ENCODE measurements at places on chromosomes 2 and 18.

- no peak for DNase-seq
Observed at GRCh38 chr2:64196963-64197362, 52.7 kb upstream of the PELI1 start.

DNA sequence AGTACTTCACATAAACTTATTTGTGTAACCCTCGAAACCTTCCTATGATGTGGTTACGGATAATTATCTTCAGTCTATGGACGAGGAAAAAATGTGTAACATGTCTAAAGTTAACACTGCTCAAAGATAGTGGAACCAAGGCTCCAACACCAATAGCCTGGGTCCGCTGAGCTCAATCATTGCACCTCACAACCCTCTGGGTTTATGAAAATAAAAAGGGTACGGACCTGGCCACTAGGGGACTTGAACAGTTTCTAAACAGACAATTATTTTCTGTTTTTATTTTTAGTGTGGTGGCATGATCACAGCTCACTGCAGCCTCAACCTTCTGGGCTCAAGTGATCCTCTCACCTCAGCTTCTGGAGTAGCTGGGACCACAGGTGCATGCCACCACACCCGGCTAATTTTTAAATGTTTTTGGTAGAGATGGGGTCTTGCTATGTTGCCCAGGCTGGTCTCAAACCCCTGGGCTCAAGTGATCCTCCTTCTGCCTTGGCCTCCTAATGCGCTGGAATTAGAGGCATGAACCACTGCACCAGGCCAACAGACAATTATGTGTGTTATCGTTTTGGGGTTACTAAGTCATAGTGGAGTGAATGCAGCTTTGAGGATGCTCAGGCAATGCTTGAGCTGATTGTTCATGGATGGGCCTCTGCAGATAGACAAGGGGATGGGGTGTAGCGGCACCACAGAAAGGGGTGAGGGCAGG lies 10.1 kb downstream of the CASP8 start:
- no peak for DNase-seq

GRCh38 chr2:190755772-190756415 lies 107.0 kb downstream of the NAB1 start:
- DNase-seq: no peak

- no peak for DNase-seq
Observed at GRCh38 chr2:130807659-130808385, 28.9 kb upstream of the ARHGEF4 start.

DNA sequence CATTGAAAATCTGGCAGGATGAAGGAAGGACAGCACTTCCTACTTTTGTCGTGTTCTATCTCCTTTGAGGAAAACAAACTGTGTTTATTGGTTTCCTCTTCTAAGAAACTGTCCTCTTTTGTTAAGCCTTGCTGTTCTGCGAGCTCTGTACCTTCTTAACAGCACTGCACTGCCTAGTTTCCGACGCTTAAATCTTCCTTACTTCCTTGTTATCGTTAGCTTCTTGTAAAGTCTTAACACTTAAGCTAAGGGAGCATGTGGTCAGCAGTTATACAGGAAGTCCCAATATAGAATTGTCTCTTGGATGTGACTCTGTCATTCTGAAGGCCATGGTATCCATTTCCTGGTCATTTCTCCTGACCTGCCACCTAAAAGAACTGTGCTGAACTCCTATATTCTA lies 552.8 kb upstream of the NRP2 start:
- DNase-seq: no peak

- DNase-seq: no peak
Observed at GRCh38 chr2:241310917-241311566, 4.4 kb downstream of the HDLBP start.
